Thymus (tissue), 14 donors: ENCODE measurements at places on chromosomes 6 and 20.

DNA sequence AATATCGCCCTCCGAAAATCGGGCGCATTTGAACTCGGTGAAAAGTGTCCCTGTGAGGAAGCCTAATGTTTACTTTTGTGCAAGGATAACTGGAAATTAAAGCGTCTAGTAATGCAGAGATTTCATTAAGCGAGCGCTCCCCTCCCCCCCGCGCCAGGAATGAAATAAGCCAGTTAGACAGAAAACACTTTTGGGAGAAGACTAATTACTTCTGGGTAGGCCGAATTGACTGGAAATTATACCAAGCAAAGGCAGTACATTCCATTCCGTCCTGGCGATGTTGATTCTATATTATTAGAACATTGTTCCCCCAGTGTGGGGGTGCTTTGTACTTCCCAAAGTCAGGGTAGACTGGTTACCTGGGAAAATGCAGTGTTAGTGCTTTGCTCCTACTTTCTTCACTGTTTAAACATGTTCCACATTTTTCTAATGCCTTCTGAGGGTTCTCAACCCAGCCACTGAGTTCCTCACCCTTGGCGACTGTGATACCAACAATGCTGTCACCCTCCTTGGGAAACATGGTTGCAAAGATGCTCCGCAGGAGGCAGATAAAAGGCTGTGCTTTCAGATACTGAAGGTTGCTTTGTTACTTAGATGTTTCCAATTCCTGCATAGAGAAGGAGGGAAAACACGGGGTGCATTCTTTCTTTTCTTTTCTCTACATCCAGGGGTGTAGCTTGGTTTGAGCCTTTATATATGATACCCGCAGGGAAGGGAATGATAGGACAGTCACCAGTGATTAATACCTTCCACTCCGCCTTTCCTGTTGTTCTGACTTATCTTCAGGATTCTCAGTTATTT, 2.6 kb downstream of the GJA1 start:
- H3K4me1 ChIP-seq, result no peaks in the 10 kb centered on the region
- peak overlapping the region; percentile 42 for H3K4me3 ChIP-seq
- H3K36me3 ChIP-seq, result no peaks in the 10 kb centered on the region
- no peak for DNase-seq
- peaks cover 19% of the 10 kb centered on the region for H3K27me3 ChIP-seq

- peak overlapping the region; percentile 49 for H3K27ac ChIP-seq
- DNase-seq, result no peak
- no peak overlapping the region for H3K4me3 ChIP-seq
- no peaks in the 10 kb centered on the region for H3K27me3 ChIP-seq
- no peaks in the 10 kb centered on the region for H3K36me3 ChIP-seq
Observed at GRCh38 chr20:19889011-19889953, 127.9 kb upstream of the NAA20 start.

GRCh38 chr6:29951882-29952281, 9.6 kb downstream of the HLA-A start:
- no peaks in the 10 kb centered on the region for H3K27me3 ChIP-seq
- DNase-seq, result no peak
- no peak overlapping the region for H3K4me3 ChIP-seq
- H3K27ac ChIP-seq, result no peak overlapping the region
- H3K4me1 ChIP-seq, result no peaks in the 10 kb centered on the region

DNA sequence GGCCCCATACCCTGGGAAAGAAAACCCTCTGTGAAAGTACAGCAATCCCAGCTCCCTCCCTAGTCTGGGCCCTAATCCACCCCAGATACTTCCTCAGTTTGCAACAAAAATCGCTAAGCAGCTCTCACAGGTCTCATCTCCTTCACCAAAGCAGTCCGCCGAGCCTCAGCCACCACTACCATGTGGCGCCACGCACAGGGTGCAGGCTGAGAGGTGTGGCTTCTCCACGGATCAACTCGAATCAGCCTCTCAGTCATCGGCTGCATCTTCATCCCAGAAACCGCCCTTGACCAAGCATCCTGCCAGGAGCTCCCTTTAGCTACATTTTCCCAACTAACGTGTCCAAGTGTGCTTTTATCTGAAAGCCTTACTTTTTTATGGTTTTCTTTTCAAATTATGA, 50.7 kb downstream of the ANKRD60 start:
- no peak for DNase-seq
- peaks cover 3% of the 10 kb centered on the region for H3K4me1 ChIP-seq
- H3K4me3 ChIP-seq, result no peak overlapping the region
- H3K27me3 ChIP-seq, result peaks cover 6% of the 10 kb centered on the region
- no peaks in the 10 kb centered on the region for H3K36me3 ChIP-seq

- peaks cover 12% of the 10 kb centered on the region for H3K4me1 ChIP-seq
- H3K36me3 ChIP-seq, result no peaks in the 10 kb centered on the region
- no peak overlapping the region for H3K4me3 ChIP-seq
Observed at GRCh38 chr6:37357860-37358259, 4.1 kb downstream of the RNF8 start.

DNA sequence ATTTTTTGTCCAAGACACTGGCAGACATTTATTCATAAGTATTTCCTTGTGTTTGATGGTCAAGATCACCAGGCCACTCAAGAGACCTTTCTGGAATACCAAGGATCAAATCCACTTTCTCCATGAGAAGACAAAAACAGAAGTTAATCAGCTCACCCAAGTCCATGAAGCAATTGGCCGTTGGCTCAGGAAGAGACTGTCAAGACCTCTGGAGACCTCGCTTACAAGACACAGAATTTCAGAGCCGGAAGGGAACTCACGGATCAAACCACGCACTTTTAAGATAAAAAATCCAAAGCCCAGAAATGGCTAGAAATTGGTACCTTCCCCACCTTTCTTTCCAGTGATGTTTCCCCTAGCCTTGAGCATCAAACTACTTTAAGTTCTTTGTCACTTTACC, 3.3 kb downstream of the TRERF1 start:
- no peak for DNase-seq
- no peak overlapping the region for H3K27ac ChIP-seq
- H3K36me3 ChIP-seq, result no peaks in the 10 kb centered on the region
- no peak overlapping the region for H3K4me3 ChIP-seq

GRCh38 chr6:392441-393390, 1.2 kb downstream of the IRF4 start:
- H3K4me3 ChIP-seq, result peak overlapping the region; percentile 47
- no peak overlapping the region for H3K27ac ChIP-seq
- no peak for DNase-seq
- H3K27me3 ChIP-seq, result peaks cover 63% of the 10 kb centered on the region
- no peaks in the 10 kb centered on the region for H3K4me1 ChIP-seq

DNA sequence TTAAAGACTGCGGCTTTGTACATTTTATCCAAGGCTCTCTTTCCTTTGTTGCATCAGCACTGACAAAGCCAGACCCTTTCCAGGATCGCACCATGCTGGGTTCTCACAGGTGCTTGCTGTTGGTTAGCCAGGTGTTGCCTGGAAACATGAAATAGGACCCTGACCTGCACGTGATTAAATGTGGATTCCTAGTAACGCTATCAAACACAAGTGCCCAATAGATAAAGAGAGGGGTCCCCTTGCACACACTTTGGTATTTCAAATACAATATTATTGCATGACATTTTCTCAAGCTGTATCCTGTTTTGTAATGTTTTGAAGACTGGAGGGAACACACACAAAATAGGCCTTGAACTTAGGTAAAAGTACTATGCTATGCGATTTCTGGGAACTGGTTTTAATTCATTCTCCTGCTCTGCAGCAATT, 73.3 kb downstream of the AKAP12 start:
- H3K4me1 ChIP-seq, result no peaks in the 10 kb centered on the region
- no peak overlapping the region for H3K4me3 ChIP-seq
- no peaks in the 10 kb centered on the region for H3K36me3 ChIP-seq
- H3K27me3 ChIP-seq, result no peaks in the 10 kb centered on the region
- no peak overlapping the region for H3K27ac ChIP-seq

GRCh38 chr6:100370265-100370664, 94.5 kb downstream of the SIM1 start:
- H3K27ac ChIP-seq, result no peak overlapping the region
- no peaks in the 10 kb centered on the region for H3K27me3 ChIP-seq
- DNase-seq, result no peak
- no peak overlapping the region for H3K4me3 ChIP-seq

- no peaks in the 10 kb centered on the region for H3K27me3 ChIP-seq
- peak overlapping the region; percentile 20 for H3K27ac ChIP-seq
- no peak for DNase-seq
- H3K36me3 ChIP-seq, result no peaks in the 10 kb centered on the region
- no peak overlapping the region for H3K4me3 ChIP-seq
Observed at GRCh38 chr6:125832391-125833117, 41.8 kb downstream of the NCOA7 start.

DNA sequence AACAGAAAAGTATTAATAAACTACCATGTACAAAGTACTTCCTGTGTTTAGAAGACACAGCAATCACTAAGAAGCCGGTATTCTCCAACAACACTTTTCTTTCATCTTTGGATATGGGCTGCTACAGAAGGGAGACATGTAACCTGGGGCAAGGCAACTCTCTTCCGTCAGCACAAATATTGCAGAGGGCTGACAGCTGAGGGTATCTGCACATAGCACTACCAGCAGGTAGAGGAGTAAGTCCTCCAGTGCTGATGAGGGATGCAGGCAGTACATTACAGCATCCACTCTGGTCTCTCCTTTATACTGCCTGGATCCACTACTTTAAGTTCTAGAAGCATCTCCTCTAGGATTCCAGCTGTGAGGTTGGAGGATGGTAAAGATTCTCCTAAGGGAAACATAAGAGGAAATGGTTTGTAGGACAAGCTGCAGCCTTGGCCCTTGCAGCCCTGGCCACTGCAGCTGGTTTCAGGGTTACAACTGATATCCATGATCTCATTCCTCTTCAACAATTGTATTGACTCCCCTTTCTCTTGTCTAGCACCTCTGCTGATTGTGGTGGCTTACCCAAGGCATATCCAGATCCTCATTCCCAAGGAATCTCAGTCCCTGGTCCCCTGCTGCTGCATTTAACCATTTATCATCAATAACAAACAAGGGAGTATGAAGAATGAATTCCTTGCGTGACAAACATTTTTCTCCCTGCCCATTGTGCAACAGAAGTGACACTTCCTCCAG, 110.7 kb upstream of the ADGRF1 start:
- H3K4me1 ChIP-seq, result no peaks in the 10 kb centered on the region
- H3K36me3 ChIP-seq, result no peaks in the 10 kb centered on the region
- no peak overlapping the region for H3K27ac ChIP-seq
- DNase-seq, result no peak

DNA sequence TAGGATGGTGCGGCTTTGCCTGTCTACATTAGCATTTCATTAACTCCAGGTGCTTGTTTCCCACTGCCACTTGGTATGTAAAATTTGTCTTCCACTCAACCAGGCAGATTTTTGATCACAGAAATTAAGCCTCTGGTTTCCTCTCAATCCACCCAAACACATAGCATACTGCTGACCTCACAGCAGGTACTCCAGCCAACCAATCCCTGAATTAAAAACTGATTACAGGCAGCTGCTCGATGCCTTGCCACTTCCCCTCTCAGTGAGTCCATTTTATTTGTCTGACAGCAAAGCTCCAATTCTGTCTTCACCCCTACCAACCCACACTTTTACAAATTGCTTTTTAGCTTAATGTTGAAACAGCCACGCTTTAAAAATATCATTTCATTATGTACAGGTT, 95.2 kb downstream of the PLCB1 start:
- no peak overlapping the region for H3K4me3 ChIP-seq
- no peak overlapping the region for H3K27ac ChIP-seq
- H3K27me3 ChIP-seq, result no peaks in the 10 kb centered on the region
- H3K36me3 ChIP-seq, result no peaks in the 10 kb centered on the region
- DNase-seq, result no peak

DNA sequence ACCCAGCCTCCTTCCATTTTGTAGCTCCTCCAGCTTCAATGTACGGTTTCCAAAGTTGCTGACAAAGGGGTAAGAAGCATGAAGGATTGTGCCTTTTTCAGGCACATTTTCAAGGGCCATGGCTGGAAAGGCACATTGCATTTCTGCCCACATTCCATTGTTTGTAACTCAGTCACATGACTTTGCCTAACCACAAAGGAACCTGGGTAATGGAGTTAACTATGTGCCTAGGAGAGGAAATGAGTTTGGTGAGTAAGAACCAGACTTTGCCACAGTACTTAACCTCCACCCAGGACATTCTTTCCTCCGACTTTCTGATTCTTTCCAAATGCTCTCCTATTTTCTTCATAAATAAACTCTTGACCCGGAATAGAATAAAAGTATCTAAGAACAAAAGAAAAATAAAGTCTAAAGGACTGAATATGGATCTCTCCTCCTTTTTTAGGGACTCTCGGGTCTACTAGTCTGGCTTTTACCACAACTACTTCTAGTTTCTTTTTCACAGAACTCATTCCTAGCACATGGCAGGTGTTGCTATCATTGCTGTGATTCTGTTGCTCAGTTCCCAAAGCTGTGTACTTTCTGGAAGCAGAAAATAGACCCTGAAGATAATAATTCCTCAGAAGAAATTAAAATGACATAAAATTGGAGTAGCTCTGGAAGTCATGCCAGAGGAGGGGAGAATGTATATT, 81.5 kb upstream of the ISM1 start:
- no peaks in the 10 kb centered on the region for H3K27me3 ChIP-seq
- H3K27ac ChIP-seq, result no peak overlapping the region
- no peak for DNase-seq
- H3K4me3 ChIP-seq, result no peak overlapping the region

- DNase-seq, result no peak
- no peaks in the 10 kb centered on the region for H3K27me3 ChIP-seq
- H3K36me3 ChIP-seq, result no peaks in the 10 kb centered on the region
- H3K4me3 ChIP-seq, result no peak overlapping the region
- H3K27ac ChIP-seq, result no peak overlapping the region
Observed at GRCh38 chr20:11311659-11312224, 606.0 kb upstream of the BTBD3 start.

- no peak overlapping the region for H3K27ac ChIP-seq
- H3K36me3 ChIP-seq, result no peaks in the 10 kb centered on the region
- DNase-seq, result no peak
- H3K27me3 ChIP-seq, result no peaks in the 10 kb centered on the region
- H3K4me1 ChIP-seq, result peaks cover 35% of the 10 kb centered on the region
Observed at GRCh38 chr6:26118999-26119398, 31.8 kb downstream of the HFE start.

GRCh38 chr20:29878777-29879442, 1378.6 kb upstream of the DEFB115 start:
- no peak overlapping the region for H3K4me3 ChIP-seq
- no peak for DNase-seq
- H3K27ac ChIP-seq, result no peak overlapping the region
- H3K4me1 ChIP-seq, result no peaks in the 10 kb centered on the region
- no peaks in the 10 kb centered on the region for H3K36me3 ChIP-seq

GRCh38 chr6:137878029-137878428, 11.0 kb downstream of the TNFAIP3 start:
- H3K36me3 ChIP-seq, result peaks cover 89% of the 10 kb centered on the region
- H3K4me3 ChIP-seq, result no peak overlapping the region
- H3K4me1 ChIP-seq, result peaks cover 66% of the 10 kb centered on the region
- no peak overlapping the region for H3K27ac ChIP-seq
- H3K27me3 ChIP-seq, result no peaks in the 10 kb centered on the region
